ENCODE measurements at places on chromosomes 2 and 18.

DNA sequence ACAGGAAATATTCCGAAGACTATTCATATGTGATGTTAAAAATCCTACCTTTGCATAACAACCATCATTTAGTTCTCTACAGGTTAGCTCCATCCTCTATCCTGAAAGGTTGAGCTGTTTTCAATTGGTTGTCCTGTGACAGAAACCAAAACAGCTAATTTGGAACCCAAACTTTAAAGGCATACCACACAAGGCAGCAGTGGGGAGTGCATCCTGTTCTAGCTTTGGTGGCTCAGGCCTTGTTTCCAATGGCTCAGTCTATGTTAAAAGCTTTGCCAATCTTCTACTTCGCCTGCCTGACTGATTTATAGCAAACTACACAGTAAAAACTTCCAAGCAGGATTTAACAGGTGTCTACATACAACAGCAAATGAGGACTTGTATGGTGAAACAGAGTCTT lies 3.2 kb downstream of the CD226 start:
- no peak for DNase-seq

DNA sequence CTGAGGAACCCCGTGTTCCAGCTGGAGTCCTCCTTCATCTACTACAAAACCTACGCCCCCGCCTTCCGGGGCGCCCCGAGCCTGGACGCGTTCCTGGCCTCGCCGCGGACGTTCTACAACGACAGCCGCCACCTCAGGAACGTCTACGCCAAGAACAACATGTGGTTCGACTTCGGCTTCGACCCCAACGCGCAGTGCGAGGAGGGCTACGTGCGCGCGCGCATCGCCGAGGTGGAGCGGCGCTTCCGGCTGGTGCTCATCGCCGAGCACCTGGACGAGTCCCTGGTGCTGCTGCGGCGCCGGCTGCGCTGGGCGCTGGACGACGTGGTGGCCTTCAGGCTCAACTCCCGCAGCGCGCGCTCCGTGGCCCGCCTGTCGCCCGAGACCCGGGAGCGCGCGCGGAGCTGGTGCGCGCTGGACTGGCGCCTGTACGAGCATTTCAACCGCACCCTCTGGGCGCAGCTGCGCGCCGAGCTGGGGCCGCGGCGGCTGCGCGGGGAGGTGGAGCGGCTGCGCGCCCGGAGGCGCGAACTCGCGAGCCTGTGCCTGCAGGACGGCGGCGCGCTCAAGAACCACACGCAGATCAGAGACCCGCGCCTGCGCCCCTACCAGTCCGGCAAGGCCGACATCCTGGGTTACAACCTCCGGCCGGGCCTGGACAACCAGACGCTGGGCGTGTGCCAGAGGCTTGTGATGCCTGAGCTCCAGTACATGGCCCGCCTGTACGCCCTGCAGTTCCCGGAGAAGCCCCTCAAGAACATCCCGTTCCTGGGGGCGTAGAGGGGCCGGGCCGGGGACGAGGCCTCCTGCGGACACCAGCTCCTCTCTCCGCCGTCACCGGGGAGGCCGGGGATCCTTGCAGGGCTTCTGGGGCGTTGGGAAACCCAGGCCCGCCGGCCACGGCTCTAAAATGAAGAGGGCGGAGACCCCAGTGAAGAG lies 5.3 kb upstream of the NEU4 start:
- DNase-seq, result peak; percentile 16

DNA sequence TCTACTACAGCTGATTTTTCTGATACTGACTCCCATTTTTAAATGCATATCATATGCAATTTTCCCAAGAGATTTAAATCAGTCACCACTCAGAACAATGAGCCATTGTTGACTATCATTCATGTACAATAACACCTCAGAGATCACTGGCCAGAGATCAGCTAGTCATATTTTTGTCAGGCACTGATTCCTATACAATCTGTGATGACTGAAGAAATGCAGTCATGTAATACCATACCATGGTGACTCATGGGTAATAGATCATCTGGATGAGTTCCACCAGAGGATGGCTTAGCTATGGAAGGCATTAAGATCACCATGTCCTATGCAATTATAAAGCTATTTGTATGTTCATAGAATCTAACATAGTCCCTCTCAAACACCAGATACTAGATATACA lies 285.7 kb upstream of the DCC start:
- DNase-seq, result no peak

- peak; percentile 27 for DNase-seq
Measured at GRCh38 chr2:184598316-184599053, at the start of gene ZNF804A. TSS of gene ZNF804A (plus strand) at chr2:184598529. CDS start at chr2:184598960, 431 bp downstream.

- DNase-seq, result no peak
Measured at GRCh38 chr2:98893911-98894321, 42.1 kb downstream of the CRACDL start.

DNA sequence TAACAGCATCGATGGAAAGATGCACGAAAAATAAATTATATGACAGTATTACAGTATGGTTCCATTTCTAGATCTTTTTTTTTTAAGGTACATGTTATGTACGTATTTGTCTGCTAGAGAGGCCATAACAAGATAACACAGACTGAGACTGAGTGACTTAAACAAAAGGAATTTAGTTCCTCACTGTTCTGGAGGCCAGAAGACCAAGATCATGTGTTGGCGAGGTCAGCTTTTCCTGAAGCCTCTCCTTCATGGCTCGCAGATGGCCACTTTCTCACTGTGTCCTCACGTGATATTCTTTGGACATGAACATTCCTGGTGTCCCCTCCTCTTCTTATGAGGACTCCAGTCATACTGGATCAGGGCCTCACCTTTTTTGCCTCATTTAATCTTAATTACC lies 177.4 kb downstream of the CAPN13 start:
- DNase-seq, result no peak

DNA sequence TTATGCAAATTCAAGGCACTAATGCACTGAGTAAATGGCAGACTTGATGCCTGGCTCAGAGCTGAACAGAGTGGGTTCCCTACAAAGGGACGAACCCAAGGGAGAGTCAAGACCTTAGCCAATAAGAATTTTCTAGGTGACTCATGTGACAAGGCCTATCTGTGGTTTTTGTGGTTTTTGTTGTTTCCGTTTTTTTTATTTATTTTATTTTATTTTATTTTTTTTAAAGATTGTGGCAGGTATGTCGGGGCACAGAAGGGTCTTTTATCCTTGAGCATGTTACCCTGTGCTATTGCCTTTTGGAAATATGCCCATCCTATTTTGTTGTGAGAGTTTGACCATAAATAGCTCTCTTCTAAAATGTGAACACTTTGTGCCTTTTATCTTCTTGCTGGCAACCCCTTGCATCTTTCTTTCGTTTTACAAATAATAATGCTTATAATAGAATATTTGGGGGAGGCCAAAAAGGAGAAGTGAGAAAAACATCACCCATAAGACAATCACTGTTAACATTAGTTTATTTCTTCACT lies 113.4 kb upstream of the AQP4 start:
- DNase-seq, result no peak

DNA sequence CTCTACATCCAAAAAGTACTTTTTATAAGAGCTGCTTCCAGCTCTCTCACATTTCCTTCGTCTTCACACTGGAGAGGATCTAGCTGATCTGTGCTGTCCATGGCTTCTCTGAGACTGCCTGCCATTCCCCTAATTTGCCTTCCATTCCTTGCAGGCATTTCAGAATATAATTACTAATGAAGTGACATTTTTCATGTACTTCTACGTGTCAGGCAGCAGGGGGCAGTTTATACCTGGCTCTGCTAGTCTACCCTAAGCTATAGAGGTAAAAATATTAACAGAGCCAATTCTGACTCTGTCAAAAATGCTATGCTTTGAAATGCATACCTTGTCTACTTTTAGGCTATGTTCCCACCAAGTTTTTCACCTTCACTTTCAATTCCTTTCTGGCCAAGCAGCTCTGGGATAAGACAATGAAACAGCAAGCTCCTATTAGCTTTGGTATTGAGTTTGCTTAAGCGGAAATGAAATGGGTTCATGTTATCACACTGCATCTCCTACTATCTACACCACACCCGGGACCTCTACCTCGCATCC lies 81.9 kb downstream of the MEP1B start:
- DNase-seq, result peak; percentile 55

GRCh38 chr2:215863687-215864086 lies 149.7 kb downstream of the MREG start:
- no peak for DNase-seq

GRCh38 chr2:1132328-1132969 lies 181.8 kb downstream of the SNTG2 start:
- no peak for DNase-seq

- DNase-seq, result no peak
Measured at GRCh38 chr2:150609831-150610582, 122.5 kb upstream of the RND3 start.

- no peak for DNase-seq
Measured at GRCh38 chr2:194765723-194766122, 891.3 kb upstream of the SLC39A10 start.

DNA sequence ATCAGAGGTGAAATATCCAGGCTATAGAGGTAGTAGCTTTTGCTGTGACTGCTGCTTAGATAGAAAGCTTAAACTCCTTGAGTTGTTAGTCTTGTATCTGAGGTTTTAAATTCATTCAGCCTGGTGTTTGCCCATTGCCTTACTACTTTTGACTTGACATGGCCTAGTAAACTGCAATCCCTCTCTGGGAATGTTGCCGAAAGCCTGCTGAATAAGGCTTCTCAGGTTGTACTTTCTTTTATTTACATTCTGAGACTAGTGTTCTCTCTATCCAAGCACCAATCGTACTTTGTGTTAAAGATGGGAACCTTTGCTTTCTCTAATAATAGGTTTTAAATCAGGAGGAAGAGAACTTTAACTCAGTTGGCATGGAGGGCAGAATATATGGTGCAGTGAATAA lies 357.6 kb upstream of the CWC22 start:
- DNase-seq, result no peak

DNA sequence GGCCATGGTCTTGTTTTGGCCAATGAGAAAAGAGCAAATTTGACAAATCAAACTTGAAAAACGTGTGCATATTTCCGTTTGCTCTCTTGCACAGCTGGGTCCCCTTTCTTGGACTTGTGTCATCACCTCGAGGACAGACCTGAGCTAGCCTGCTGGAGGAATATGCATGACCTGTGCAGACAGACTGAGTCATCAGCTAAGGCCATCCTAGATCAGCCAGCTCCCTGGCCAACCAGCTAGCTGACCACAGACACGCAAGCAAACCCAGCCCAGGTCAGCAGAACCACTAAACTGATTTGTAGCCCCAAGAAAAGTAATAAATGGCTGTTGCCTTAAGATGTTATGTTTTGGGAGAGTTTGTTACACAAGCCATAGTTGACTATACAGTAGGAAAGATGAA lies 61.3 kb upstream of the PAX3 start:
- DNase-seq, result no peak

DNA sequence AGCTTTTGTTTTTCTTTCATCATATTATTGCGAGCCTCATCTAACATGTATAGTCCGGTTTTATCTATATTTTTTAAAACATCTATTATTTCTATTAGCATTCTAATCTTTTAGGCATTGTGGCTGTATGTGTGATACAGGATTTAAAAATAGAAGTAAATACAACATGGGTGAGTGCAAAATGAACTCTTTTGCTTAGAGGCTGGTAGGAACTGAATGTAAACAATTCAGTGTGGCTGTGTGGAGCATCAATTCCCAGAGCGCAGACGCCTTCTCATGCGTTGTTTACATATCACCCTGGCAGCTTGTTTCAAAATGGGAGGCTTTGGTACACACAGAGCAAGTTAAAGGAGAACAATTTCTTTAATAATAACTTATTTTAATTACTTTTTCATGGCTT lies 836 bp downstream of the DTNA start:
- DNase-seq, result no peak
